ENCODE measurements at places on chromosomes 2 and 18. TPM values are rescaled to one million over a fixed set of nuclear protein-coding genes. Genes with fewer than 3 reads are reported as not detected.

DNA sequence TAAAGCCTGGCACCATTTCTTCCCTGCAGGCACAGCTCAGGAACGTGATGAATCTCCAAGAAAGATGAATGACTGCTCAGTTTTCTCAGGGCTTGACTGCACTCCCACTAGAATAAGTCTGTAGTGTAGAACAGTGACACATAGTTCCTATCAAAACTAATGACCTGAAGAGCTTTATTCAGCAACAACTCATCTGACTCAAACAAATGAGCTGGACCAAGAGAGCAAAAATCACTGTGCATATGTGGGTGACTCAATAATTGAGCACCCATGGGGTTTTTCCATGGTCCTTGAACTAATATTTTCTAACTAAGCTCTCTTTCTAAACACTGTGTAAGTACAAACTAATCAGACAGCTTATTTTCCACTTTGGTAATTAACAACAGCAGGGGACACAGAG is 61.1 kb upstream of the XDH start:
- H3K27ac ChIP-seq = no peak overlapping the region
- no peak for DNase-seq
- peaks cover 92% of the 10 kb centered on the region for H3K27me3 ChIP-seq

DNA sequence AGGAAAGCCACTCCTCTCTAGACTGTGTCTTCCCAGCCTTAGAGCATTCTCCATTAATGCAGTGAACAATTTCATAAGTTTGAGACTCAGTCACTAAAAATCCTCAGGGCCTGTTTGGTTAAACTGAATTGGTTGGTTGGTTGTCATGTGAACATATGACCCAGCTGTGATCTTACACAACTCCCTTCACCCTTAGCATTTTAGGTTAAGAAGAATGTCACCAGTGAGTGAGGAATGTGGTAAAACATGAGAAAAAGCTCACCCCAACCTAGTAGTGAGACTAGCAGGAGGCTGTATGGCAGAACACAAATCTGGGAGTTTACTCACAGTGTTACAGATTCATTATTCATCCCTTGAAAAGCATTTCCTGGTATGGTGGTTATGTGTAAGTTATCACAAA is 32.4 kb downstream of the LHCGR start:
- DNase-seq = no peak
- H3K4me3 ChIP-seq = no peak overlapping the region
- H3K27ac ChIP-seq = peak overlapping the region; percentile 29
- H3K4me1 ChIP-seq = peaks cover 8% of the 10 kb centered on the region
- peaks cover under 1% of the 10 kb centered on the region for H3K27me3 ChIP-seq

DNA sequence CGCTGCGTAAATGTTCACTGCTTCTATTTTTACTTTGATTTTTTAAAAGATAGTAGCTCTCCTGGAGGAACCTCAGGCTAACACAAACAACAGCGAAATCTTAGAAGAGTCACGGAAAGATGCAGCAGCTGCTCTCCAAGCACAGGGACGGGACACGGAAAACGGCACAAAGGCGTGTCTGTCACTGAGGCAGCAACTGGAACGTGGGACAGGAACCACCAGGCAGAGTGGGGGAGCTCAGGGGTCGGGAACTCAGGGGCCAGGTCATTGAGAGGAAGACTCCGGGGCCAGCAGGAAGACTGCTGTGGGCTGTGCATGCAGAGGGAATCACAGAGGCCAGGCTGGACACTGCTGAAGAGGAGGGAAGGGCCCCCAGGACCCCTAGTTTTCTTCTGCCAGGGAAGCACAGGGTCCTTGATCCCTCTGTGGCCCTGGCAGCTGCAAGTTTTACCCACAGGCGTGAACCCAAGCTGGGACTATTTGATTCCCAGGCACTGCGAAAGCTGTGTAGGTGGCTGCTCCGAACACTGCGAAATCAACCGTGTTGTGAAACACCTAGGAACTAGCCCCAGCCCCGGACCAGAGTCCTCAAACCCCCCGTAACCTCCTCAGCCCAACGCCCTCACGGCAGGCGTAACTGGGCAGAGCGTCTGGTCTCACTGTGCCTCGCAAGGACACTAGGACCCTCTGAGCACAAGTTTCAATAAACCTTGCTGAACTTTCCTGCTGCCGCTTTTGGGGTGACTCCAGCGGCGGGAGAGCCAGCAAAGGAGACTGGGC is 263.0 kb downstream of the EIPR1 start:
- no peaks in the 10 kb centered on the region for H3K27me3 ChIP-seq
- no peak overlapping the region for H3K4me3 ChIP-seq
- H3K27ac ChIP-seq = no peak overlapping the region

GRCh38 chr18:24875286-24875685 is 414.8 kb downstream of the HRH4 start:
- H3K4me1 ChIP-seq = no peaks in the 10 kb centered on the region
- no peak overlapping the region for H3K4me3 ChIP-seq
- H3K27me3 ChIP-seq = peaks cover 91% of the 10 kb centered on the region
- no peaks in the 10 kb centered on the region for H3K36me3 ChIP-seq

- no peaks in the 10 kb centered on the region for H3K4me1 ChIP-seq
- no peak overlapping the region for H3K27ac ChIP-seq
- no peak overlapping the region for H3K4me3 ChIP-seq
- H3K36me3 ChIP-seq = no peaks in the 10 kb centered on the region
- H3K27me3 ChIP-seq = peaks cover 16% of the 10 kb centered on the region
- no peak for DNase-seq
Measured at GRCh38 chr2:66582987-66583880, 148.3 kb downstream of the MEIS1 start.

GRCh38 chr18:9775178-9775577 is 67.1 kb downstream of the RAB31 start:
- H3K27ac ChIP-seq = no peak overlapping the region
- no peak for DNase-seq
- H3K4me1 ChIP-seq = peaks cover 20% of the 10 kb centered on the region

- no peaks in the 10 kb centered on the region for H3K36me3 ChIP-seq
- no peaks in the 10 kb centered on the region for H3K27me3 ChIP-seq
- no peak for DNase-seq
Measured at GRCh38 chr2:71507476-71507875, 54.1 kb downstream of the DYSF start.

The CELF4 gene
- total RNA-seq = 7.8 TPM

GRCh38 chr2:12675352-12675795 is 41.4 kb upstream of the TRIB2 start:
- peaks cover 20% of the 10 kb centered on the region for H3K4me1 ChIP-seq
- H3K36me3 ChIP-seq = no peaks in the 10 kb centered on the region
- peak overlapping the region; percentile 36 for H3K4me3 ChIP-seq
- peak; percentile 41 for DNase-seq
- no peaks in the 10 kb centered on the region for H3K27me3 ChIP-seq

The WNT10A gene
- 3.4 TPM for total RNA-seq

The ACMSD gene
- not detected for total RNA-seq

The STARD6 gene
- total RNA-seq = not detected

DNA sequence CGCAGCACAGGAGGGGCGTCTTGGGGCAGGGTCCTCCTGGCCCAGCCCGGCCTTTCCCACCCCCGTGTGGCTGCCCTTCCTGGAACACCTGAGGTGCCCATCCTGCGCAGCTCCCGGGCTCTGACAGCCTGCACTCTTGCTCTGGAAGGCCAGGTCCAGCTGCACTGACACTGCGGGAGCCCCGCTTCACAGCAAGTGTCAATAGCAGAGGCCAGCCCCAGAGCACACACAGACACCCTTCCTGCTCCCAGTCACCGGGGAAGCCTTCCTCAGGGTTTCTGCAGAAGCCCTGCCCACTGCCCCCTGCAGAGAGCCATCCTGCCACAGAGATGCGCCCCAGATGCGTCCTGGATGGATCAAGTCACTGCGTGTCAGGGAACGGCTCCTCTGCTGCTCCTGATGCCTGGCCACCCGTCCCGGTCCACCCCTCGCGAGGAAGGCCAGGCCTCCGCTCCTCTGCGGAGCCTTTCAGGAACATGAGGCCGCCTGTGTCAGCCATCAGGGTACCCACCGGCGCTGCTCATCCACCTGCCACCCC is 519.2 kb upstream of the MYT1L start:
- no peaks in the 10 kb centered on the region for H3K36me3 ChIP-seq
- H3K4me1 ChIP-seq = no peaks in the 10 kb centered on the region
- H3K27me3 ChIP-seq = no peaks in the 10 kb centered on the region
- no peak overlapping the region for H3K4me3 ChIP-seq
- no peak overlapping the region for H3K27ac ChIP-seq

GRCh38 chr2:7473135-7473771 is 556.0 kb downstream of the RNF144A start:
- no peaks in the 10 kb centered on the region for H3K36me3 ChIP-seq
- H3K27ac ChIP-seq = no peak overlapping the region

The DSEL gene
- 28.0 TPM for total RNA-seq

The ATL2 gene
- 118 TPM for total RNA-seq

The POTEJ gene
- not detected for total RNA-seq

GRCh38 chr2:212908682-212909435 is 242.6 kb downstream of the IKZF2 start:
- no peak overlapping the region for H3K4me3 ChIP-seq
- peaks cover 55% of the 10 kb centered on the region for H3K4me1 ChIP-seq
- DNase-seq = no peak
- no peaks in the 10 kb centered on the region for H3K27me3 ChIP-seq

DNA sequence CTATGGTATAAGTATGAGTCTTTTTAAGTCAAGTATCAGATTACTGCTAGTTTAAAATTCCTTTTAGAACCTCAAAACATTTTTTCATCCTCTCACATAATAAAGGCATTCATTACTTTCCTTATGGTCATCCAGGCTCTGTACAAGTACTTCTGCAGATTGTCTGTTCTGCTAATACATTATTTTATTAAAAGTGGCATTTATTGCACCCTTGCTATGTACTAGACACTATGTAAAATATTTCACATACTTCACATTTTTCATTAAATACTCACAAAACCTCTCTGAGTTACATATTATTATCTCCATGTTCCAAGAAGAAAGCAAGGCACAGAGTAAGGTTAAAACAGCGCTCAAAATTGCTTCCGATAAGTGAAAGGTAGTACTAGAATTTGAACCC is 84.1 kb downstream of the RAPH1 start:
- no peaks in the 10 kb centered on the region for H3K27me3 ChIP-seq
- H3K4me1 ChIP-seq = peaks cover 16% of the 10 kb centered on the region
- no peak overlapping the region for H3K4me3 ChIP-seq
- peaks cover 48% of the 10 kb centered on the region for H3K36me3 ChIP-seq
- DNase-seq = no peak
- peak overlapping the region; percentile 59 for H3K27ac ChIP-seq

DNA sequence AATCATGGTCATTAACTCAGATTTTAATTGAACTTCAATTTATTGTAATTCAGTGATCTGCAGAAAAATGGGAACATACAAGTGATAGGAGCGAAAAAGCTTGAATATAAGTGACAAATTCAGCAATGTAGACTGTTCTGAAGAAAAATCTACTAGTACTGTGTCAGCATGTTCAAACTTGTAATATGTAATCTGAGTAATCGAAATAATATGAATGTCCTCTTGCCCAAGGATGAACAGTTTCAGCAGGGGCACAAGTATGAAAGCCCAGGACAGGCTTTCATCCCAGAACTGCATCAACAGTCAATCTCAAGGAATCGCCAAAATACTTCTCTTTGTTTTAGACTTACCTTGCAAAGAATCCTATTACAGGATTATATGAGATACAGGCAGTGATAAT is 1110.5 kb downstream of the LRP1B start:
- no peaks in the 10 kb centered on the region for H3K36me3 ChIP-seq
- H3K27me3 ChIP-seq = no peaks in the 10 kb centered on the region
- no peak for DNase-seq
- H3K27ac ChIP-seq = no peak overlapping the region

GRCh38 chr2:181457741-181458425 is 697 bp downstream of the ITGA4 start:
- peak overlapping the region; percentile 59 for H3K4me3 ChIP-seq
- no peak for DNase-seq
- H3K27me3 ChIP-seq = no peaks in the 10 kb centered on the region
- H3K36me3 ChIP-seq = no peaks in the 10 kb centered on the region
- no peaks in the 10 kb centered on the region for H3K4me1 ChIP-seq

DNA sequence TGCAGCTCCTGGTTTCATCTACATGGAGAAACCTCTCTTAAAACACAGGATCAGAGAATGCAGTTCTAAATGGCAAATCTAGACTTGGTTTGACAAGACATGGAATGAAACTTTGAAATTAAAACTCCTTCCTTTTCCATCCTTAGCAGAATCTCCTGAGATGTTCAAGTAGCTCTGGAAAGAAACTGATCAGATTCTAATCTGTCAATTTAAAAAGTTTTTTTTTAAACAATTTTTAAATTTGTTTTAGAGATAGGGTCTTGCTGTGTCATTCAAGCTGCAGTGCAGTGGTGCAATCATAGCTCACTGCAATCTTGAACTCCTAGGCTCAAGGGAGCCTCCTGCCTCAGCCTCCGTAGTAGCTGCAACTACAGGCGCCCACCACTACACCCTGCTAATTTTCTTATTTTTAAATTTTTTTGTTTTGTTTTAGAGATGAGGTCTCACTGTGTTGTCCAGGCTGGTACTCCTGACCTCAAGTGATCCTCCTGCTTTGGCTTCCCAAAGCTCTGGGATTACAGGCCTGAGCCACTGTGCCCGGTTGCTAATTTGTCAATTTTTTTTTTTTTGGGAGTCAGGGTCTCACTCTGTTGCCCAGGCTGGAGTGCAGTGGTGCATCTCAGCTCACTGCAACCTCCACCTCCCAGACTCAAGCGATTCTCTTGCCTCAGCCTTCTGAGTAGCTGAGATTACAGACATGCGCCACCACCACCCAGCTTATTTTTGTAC is 216.7 kb downstream of the TGIF1 start:
- H3K4me1 ChIP-seq = peaks cover 45% of the 10 kb centered on the region
- peaks cover 22% of the 10 kb centered on the region for H3K36me3 ChIP-seq
- H3K4me3 ChIP-seq = no peak overlapping the region

The IL36G gene
- total RNA-seq = not detected

DNA sequence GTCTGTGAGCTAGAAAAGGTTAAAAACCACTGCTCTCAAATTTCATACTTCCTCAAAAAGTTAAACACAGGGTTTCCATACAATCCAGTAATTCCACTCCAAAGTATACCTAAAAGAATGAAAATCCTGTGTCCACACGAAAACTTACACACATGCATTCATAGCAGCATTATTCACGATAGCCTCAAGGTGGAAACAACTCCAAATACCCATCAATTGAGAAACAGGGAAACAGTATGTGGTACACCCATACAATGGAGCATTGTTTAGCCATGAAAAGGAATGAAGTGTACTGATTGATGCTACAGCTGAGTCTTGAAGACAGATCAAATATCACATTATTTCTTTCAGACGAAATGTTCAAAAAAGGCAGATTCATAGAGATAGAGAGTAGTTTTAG is 36.7 kb downstream of the UXS1 start:
- H3K4me3 ChIP-seq = no peak overlapping the region
- DNase-seq = no peak
- no peak overlapping the region for H3K27ac ChIP-seq
- H3K36me3 ChIP-seq = peaks cover 26% of the 10 kb centered on the region
- H3K4me1 ChIP-seq = peaks cover 22% of the 10 kb centered on the region
- H3K27me3 ChIP-seq = no peaks in the 10 kb centered on the region

The PDE11A gene
- 1.4 TPM for total RNA-seq
